ENCODE measurements at places on chromosomes 3 and 15.

DNA sequence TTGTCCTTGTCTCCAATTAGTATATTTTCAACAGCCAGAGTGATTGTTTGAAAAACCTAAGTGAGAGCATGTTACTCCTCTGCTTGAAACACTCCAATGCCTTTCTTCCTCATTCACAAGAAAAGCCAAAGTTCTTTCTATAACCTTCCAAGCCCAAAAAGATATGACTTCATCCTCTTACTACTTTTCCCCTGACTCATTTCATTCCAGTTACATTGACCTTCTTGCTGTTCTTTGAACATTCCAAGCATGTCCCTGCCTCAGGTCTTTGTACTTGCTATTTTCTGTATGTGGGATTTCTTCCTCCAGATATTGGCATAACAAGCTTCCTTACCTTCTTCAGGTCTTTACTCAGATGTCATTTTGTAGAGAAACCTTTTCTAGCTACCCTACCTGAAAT lies 28.3 kb downstream of the EHHADH start:
- DNase-seq = no peak

- DNase-seq = no peak
Observed at GRCh38 chr3:115470254-115470653, 153.1 kb upstream of the GAP43 start.

- no peak for DNase-seq
Observed at GRCh38 chr3:67509471-67510075, 144.8 kb downstream of the SUCLG2 start.

- no peak for DNase-seq
Observed at GRCh38 chr15:36947035-36947719, 153.2 kb downstream of the MEIS2 start.

GRCh38 chr15:87954793-87955192 lies 301.7 kb downstream of the NTRK3 start:
- no peak for DNase-seq

DNA sequence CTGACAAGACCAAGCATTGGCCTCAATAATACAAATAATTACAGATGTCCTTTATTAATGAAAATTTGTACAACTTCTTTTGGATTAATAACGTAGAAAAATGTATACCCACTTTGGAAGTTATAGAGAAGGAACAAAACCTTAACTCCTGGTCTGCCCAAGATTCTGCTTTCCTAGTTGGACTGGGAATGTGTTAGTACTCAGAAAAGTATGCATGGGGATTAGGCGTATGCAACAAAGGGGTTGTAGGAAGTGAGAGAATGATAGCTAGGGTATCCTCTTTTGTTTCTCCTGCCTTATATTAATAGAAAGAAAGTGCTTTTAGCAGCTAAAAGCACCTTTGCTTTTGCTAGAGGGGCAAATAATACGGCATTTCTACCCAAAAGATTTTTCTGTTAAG lies 116.2 kb upstream of the LRRFIP2 start:
- DNase-seq = no peak

GRCh38 chr15:89399238-89400115 lies 64.9 kb upstream of the POLG start:
- no peak for DNase-seq
